ENCODE measurements at places on chromosomes 16 and 17. TPM values are rescaled to one million over a fixed set of nuclear protein-coding genes. Genes with fewer than 3 reads are reported as not detected.

The HS3ST4 gene
- total RNA-seq, result not detected

The KRT24 gene
- not detected for total RNA-seq

The SEPTIN1 gene
- not detected for total RNA-seq

The FAM117A gene
- total RNA-seq, result 15.5 TPM

The TPSD1 gene
- not detected for total RNA-seq

The KRTAP9-4 gene
- not detected for total RNA-seq

The TEX19 gene
- not detected for total RNA-seq

The COIL gene
- 18.8 TPM for total RNA-seq

The SCNN1G gene
- 0.68 TPM for total RNA-seq

The TM4SF5 gene
- total RNA-seq, result not detected

- DNase-seq, result no peak
These were observed 50.7 kb downstream of the GNA13 start for GRCh38 chr17:65005858-65006257.

GRCh38 chr17:43599835-43600234 is 53.7 kb upstream of the ETV4 start:
- DNase-seq, result peak; percentile 39

DNA sequence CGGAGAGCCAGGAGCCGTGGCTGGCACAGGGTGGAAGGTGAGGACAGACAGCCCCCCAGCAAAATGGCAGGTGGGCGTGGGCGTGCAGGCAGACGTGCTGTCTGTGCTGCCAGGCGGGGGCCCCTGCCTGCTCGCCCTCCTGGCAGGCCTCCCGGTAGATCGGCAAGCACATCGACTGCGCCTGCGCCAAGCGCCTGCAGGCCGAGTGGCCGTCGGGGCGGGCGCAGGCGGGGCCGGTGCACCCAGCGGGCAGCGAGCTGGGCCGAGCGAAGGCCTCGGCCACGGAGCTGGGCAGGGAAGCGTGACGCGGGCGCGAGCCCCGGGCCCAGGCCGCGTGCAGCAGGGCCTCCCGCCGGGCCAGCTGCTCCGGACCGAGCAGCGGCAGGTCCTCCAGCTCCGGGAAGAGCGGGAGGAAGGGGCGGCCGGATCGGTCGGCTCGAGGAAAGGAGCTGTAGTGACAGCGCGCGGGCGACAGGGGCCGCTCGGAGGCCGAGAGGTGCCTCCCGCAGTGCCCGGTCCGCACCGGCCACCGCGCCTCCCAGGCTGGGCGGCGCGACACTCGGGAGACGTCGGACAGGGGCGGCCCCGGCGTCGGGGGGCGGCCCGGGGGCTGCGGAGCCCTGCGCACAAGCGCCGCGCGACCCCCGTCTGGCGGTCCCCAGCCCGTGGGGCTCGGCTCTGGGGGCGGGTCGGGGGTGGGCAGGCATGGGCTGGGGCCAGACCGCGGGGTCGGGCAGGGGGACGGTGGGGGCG is 16.9 kb downstream of the GRIN2C start:
- peak; percentile 80 for DNase-seq

GRCh38 chr16:66459878-66460277 is 32.8 kb downstream of the BEAN1 start:
- no peak for DNase-seq

DNA sequence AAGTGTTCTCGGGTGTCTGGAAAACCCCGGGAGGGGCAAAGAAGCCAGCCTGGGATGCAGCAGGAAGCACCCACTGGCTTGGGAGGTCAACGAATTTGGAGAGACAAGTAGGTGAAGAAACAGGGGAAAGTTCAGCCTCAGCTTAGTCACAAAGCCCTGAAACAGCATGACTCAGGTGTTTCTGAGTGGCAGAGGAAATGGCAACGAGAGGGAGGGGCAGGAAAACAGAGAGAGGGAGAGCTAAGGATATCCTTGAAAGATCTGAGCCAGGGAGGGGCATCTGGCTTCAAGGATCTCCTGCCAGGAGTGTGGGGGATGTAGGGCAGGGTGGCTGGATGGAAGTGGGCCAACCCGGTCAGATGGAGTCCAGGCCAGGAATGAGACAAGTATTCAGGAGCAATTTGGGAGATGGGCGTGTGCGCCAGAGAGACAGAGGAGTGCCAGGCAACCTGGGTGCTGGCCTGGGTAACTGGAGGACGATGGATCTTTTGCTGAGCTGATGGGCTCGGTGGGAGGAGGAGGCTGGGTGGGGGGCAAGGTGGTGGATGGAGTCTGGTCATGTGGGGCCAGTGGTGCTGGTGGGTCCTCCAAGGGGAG is 27.2 kb downstream of the ABCC3 start:
- DNase-seq, result peak; percentile 81

- no peak for DNase-seq
These were observed 3.0 kb upstream of the SLC6A4 start for GRCh38 chr17:30238387-30239088.

- DNase-seq, result peak; percentile 65
These were observed 76.2 kb upstream of the KSR1 start for GRCh38 chr17:27379888-27380533.

- DNase-seq, result no peak
These were observed 3.9 kb downstream of the PAQR4 start for GRCh38 chr16:2973093-2973492.

- no peak for DNase-seq
These were observed 107.1 kb downstream of the SNX29 start for GRCh38 chr16:12083631-12084030.

- no peak for DNase-seq
These were observed 5.1 kb downstream of the CFAP119 start for GRCh38 chr16:30756781-30757100.

GRCh38 chr16:25108054-25108453 is 3.5 kb upstream of the LCMT1 start:
- no peak for DNase-seq

DNA sequence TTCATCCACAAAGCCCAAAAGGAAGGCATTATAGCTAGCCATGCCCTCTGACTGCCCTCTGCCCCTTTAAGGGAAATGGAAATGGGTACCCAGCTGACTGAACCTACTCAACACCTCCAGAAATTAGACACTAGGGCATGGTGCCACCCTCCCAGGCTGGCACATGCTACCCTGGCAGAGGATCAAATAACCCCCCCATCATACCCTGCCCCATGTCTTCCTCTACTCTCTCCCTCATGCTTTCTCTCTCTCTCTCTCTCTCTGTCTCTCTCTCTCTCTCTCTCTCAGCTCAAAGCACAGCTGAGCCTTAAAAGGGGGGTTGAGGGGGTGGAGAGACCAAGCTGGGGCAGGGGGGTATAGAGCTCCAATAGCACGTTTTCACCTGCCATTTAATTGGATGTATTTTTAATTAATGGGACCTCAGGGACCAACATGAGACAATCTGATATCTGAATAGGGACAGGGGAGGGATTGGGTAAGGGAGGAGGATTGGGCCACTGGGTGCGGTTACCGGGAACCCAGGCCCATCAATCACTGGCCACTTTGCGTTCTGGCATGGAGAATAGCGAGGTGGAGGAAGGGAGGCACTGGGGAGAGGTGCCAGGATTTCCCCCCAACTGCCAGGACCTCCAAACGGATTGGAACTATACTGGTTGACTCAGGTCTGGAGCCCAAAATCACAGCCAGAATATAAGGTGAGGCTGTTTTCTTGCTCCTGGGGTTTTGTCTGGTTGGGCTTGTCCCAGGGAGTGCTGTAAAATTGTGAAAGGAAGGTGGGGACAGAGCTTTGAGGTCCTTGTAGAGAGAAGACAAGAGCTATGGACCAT is 57.8 kb downstream of the NEUROD2 start:
- no peak for DNase-seq

- peak; percentile 83 for DNase-seq
These were observed at the start of gene DDX19B for GRCh38 chr16:70298988-70299938. Gene DDX19B (plus strand): TSS chr16:70299186. CDS start chr16:70299298, 112 bp downstream.

DNA sequence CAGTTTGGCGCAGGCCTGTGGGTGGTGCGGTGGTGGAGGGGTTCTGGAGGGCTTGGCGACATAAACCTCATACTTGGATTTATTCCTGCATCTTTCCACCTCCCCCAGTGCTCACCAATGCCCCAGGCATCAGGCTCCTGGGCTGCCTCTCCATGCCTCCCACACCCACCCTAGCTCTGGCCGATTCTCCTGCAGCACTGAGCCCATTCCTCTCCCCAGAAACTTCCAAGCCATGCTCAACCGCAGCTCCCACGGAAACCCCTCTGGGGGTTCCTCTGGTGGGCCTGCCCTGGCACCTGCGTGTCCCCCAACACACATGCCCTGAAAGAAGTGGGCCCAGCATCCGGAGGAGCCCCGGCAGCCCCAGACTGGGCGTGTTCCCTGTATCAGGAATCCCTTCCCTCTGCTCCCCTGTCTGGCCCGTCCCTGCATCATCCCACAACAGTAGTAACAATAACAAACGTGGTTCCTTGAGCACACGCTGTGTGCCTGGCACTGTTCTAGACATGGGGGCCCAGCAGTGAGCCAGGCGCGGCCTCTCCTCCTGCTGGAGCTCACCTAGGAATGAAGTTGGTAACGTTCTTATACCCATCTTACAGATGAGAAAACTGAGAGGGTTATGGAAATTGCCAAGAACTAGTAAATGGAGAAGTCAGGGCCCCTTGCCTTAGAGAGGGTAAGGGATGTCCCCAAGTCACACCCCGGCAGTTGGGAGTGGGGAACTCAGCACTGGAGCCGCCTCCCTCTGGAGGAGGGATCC is 2.3 kb downstream of the PRSS21 start:
- no peak for DNase-seq

- no peak for DNase-seq
These were observed 9.4 kb upstream of the SLC52A1 start for GRCh38 chr17:5044630-5045029.

DNA sequence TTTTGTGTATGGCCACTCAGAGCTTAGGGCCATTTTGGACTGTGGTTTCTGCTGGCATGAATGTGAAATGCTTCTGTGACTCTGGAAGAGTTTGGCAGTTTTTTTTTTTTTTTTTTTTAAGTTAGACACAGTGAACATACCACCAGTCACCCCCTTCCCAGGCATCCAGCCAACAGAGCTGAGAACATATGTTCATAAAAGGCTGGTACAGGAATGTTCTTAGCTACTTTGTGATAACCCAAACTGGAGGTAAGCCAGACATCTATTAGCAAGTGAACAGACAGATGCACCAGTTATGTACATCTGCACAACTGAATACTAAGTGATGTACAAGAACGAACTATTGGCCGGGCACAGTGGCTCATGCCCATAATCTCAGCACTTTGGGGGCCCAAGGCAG is 92.7 kb downstream of the ABCC1 start:
- DNase-seq, result peak; percentile 53

DNA sequence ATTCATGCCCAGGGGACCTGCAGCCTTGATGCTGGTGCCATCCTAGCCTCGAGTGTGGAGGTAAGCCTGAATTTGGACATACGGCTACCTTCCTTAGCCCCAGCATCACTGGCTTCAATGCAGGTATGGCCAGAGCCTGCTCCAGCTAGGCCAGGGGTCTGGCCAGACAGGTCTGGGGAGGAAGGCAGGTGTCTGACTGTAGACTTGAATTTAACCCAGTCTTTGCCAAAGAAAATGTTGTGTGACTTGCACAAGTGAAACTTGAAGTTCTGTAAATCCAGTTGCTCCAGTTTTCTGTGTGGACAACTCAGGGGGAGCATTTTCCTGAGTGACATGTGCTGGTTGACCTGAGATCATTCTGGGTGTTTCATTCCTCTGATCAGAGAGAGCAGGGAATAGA is 32.8 kb downstream of the TMEM238L start:
- no peak for DNase-seq

GRCh38 chr17:50689251-50689650 is 18.5 kb downstream of the ANKRD40 start:
- no peak for DNase-seq

DNA sequence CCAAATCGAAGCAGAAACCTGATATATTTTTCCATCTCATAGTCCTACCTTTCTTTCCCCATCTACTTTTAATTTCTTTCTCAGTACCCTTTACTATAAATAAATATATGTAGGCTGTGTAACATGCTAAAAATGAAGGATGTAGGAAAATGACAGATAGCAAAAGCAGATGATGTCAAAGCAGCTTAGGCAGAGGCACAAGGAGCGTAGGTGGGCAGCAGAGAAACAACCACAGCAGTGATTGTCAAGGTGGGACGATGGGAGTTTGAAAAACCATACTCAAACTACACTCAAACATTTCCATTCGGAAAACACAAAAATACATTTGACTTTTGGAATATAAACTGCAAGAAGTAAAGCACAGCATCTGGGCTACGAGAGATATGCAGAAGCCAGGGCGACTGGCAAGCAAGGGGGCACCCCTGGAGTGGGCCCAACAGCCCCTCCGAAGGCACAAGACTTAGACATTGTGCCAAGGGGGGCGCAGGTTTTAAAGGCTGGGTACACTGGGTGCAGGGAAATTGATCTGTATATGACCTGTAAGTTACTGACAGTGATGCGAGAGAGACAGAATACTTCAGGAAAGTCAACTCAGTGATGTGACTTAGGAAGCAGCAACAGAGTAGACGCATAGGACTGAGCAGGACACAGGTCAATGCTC is 31.1 kb downstream of the SNN start:
- DNase-seq, result no peak

- no peak for DNase-seq
These were observed 265.4 kb upstream of the FOXF1 start for GRCh38 chr16:86244936-86245335.

DNA sequence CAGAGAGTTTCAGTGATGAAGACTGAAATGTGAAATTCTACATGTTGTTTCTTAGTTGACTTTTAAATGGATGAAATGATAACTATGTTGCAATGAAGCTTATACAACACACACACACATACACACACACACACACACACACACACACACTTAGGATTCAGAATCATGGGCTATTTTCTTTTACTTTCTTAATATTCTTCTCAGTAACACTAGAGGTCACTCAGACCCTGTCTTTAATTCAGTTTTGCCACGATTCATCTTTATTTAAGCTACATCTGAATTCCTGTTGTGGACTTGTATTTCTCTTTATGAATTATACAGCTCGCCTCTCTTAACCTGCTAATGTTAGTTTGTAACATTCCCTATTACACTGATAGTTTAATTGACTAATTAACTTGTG is 109.6 kb upstream of the GOT2 start:
- peak; percentile 51 for DNase-seq

DNA sequence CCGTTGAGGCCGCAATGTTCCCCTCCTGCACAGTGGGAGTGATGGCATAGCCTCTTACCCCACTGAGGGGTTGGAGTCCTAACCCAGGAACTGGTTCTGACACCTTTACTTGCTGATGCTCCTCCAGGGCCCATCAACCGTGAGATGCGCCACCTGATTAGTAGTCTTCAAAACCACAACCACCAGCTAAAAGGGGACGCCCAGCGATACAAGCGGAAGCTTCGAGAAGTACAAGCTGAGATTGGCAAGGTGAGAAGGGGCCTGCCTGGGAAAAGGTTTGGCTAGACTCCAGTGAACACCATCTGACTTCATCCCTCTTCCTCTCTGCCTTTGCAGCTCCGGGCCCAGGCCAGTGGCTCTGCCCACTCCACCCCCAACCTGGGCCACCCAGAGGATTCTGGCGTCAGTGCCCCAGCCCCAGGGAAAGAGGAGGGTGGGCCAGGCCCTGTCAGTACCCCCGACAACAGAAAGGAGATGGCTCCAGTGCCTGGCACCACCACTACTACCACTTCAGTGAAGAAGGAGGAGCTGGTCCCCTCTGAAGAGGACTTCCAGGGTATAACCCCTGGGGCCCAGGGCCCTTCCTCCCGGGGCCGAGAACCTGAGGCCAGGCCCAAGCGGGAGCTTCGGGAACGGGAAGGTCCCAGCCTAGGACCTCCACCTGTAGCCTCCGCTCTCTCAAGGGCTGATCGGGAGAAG is 5.8 kb downstream of the RNF40 start:
- DNase-seq, result no peak

GRCh38 chr16:50609471-50609870 is 61.3 kb downstream of the NKD1 start:
- DNase-seq, result no peak
